ENCODE measurements at places on chromosomes 3 and 15. TPM values are rescaled to one million over a fixed set of nuclear protein-coding genes. Genes with fewer than 3 reads are reported as not detected.

BCHE gene
- total RNA-seq = 16.8 TPM

IL16 gene
- total RNA-seq = 52.1 TPM

TMEM40 gene
- total RNA-seq = not detected

LIPC gene
- not detected for total RNA-seq

PP2D1 gene
- not detected for total RNA-seq

SLC28A2 gene
- total RNA-seq = not detected

KIF15 gene
- 29.3 TPM for total RNA-seq

ROPN1B gene
- not detected for total RNA-seq

CYP1A2 gene
- not detected for total RNA-seq

TIMP4 gene
- total RNA-seq = not detected

GRCh38 chr15:92886815-92887214 is 13.3 kb upstream of the CHD2 start:
- peak overlapping the region; percentile 97 for H3K4me3 ChIP-seq
- no peaks in the 10 kb centered on the region for H3K27me3 ChIP-seq
- no peak overlapping the region for H3K27ac ChIP-seq
- no peak for DNase-seq
- peaks cover 39% of the 10 kb centered on the region for H3K36me3 ChIP-seq

- no peak overlapping the region for H3K4me3 ChIP-seq
- peaks cover 10% of the 10 kb centered on the region for H3K4me1 ChIP-seq
- H3K36me3 ChIP-seq = no peaks in the 10 kb centered on the region
- no peaks in the 10 kb centered on the region for H3K27me3 ChIP-seq
These were observed 206.1 kb downstream of the TIGIT start for GRCh38 chr3:114499976-114500375.

GRCh38 chr15:63035977-63036376 is 6.6 kb upstream of the TPM1 start:
- H3K27me3 ChIP-seq = peaks cover 6% of the 10 kb centered on the region
- no peaks in the 10 kb centered on the region for H3K4me1 ChIP-seq
- H3K4me3 ChIP-seq = no peak overlapping the region
- H3K27ac ChIP-seq = no peak overlapping the region

DNA sequence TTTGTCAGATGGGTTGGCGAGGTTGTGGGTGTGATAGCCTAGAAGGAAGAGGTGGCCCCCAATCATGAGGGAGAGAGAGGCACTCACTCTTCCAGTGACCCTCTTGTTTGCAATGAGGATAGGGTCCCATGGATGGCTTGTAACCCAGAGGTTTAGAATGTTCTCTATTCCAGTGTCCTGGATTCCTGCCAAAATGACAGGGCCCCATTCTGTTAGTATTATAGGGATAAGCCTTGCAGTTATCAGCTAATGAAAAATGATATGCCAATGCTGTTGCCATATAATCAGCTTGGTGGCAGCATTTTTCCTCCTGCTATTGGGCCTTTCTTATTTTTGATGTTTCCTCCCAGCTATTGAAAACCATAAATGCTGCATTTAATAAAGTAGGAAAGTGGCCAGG is 23.3 kb upstream of the SENP7 start:
- H3K36me3 ChIP-seq = no peaks in the 10 kb centered on the region
- no peak overlapping the region for H3K4me3 ChIP-seq
- H3K27ac ChIP-seq = no peak overlapping the region
- no peaks in the 10 kb centered on the region for H3K27me3 ChIP-seq
- H3K4me1 ChIP-seq = no peaks in the 10 kb centered on the region

DNA sequence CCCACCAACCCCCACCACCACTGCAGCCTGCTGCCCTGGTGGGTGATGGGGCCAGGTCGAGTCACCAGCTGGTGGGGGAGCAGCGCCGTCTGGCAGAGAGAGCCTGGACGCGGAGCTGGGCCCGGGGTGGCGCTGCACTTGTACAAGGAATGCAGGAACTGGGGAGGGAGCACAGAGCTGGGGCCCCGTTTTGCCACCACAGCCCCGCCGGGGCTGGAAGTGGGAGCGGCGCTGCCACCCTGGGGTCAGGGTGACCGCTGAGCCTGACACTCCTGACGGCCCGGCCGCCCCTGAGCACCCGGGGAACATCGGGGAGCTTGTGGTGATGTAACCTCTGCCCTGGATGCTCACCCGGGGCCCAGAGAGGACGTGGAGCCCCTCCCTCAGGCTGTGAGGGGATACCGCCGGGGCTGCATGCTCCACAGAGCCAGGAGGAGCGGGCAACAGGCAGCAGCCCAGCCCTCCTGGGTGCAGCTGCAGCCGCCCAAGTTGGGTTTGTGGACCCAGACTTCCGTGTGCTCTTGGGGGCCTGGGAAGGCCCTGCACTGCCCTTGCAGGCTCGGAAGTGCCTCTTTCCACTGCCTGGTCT is 32.6 kb upstream of the IREB2 start:
- DNase-seq = no peak
- H3K4me1 ChIP-seq = no peaks in the 10 kb centered on the region
- H3K36me3 ChIP-seq = no peaks in the 10 kb centered on the region
- no peak overlapping the region for H3K27ac ChIP-seq

- H3K36me3 ChIP-seq = no peaks in the 10 kb centered on the region
- DNase-seq = no peak
- H3K4me3 ChIP-seq = no peak overlapping the region
- no peaks in the 10 kb centered on the region for H3K4me1 ChIP-seq
- no peak overlapping the region for H3K27ac ChIP-seq
These were observed 117.0 kb upstream of the ARL6 start for GRCh38 chr3:97647441-97647982.

GRCh38 chr3:152623286-152623911 is 211.5 kb upstream of the P2RY1 start:
- H3K4me1 ChIP-seq = no peaks in the 10 kb centered on the region
- H3K4me3 ChIP-seq = no peak overlapping the region
- no peaks in the 10 kb centered on the region for H3K27me3 ChIP-seq

DNA sequence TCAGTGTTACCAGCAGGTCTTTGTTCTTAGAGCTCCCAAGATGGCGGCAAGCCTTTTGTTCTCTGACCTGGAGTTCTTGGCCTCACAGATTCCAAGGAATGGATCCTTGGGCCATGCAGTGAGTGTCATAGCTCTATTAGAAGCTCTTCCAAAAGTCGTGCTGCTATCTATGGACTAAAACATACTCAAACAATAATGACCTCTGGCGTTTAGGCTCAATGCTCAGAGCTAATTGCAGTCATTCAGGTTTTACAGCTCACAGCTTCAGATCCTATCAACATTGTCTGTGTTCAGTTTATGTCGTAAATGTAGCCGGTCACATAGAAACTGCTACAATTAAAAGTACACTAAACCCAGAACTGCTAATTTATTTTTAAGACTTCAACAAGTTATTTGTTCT is 22.2 kb downstream of the CCRL2 start:
- H3K36me3 ChIP-seq = no peaks in the 10 kb centered on the region
- no peak overlapping the region for H3K4me3 ChIP-seq
- no peaks in the 10 kb centered on the region for H3K4me1 ChIP-seq
- H3K27me3 ChIP-seq = no peaks in the 10 kb centered on the region

- peaks cover 49% of the 10 kb centered on the region for H3K4me1 ChIP-seq
- no peaks in the 10 kb centered on the region for H3K27me3 ChIP-seq
- H3K4me3 ChIP-seq = peak overlapping the region; percentile 11
- H3K36me3 ChIP-seq = no peaks in the 10 kb centered on the region
These were observed 69.2 kb upstream of the ICE2 start for GRCh38 chr15:60548101-60548500.

- no peak for DNase-seq
- H3K27me3 ChIP-seq = no peaks in the 10 kb centered on the region
- peaks cover 13% of the 10 kb centered on the region for H3K36me3 ChIP-seq
- no peaks in the 10 kb centered on the region for H3K4me1 ChIP-seq
These were observed 75.1 kb downstream of the VGLL4 start for GRCh38 chr3:11568503-11569155.

GRCh38 chr3:184361932-184362667 is 590 bp downstream of the POLR2H start:
- H3K4me3 ChIP-seq = peak overlapping the region; percentile 67
- H3K4me1 ChIP-seq = peaks cover 10% of the 10 kb centered on the region
- no peaks in the 10 kb centered on the region for H3K27me3 ChIP-seq
- DNase-seq = no peak
- H3K27ac ChIP-seq = peak overlapping the region; percentile 87

- no peak for DNase-seq
- H3K36me3 ChIP-seq = no peaks in the 10 kb centered on the region
- H3K27ac ChIP-seq = no peak overlapping the region
- no peak overlapping the region for H3K4me3 ChIP-seq
These were observed 430.6 kb downstream of the FOXP1 start for GRCh38 chr3:71152892-71153265.

DNA sequence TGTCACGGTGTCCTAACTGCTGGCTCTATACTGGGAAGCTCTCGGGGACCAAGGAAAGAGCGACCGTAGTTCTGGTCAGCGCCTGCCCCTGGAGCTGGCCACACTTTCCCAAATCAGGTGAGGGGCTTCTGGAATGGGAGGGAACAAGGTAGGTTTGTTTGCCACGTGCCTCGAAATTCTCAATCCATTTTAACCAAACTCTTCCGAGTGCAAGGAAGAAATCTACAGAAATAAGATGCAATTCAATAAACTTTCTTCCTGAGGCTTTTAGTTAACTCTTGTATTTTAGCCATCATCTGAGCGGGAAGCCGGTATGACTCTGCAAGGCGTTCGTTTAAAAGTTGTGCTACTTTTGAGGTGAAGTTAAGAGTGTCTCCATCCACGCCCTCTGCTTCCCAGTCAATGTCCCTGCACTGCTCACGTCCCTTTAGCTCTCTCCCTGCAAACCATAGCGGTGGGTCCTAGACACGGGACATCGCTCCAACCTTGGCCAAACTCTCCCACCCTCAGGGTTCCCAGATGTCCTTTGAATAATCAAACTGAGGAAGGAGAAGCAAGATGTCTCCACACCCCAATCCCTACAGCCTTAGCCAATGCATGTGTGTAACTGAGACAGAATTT is 597 bp downstream of the AGTR1 start:
- no peaks in the 10 kb centered on the region for H3K4me1 ChIP-seq
- peaks cover 4% of the 10 kb centered on the region for H3K27me3 ChIP-seq
- no peak overlapping the region for H3K27ac ChIP-seq
- H3K36me3 ChIP-seq = no peaks in the 10 kb centered on the region

DNA sequence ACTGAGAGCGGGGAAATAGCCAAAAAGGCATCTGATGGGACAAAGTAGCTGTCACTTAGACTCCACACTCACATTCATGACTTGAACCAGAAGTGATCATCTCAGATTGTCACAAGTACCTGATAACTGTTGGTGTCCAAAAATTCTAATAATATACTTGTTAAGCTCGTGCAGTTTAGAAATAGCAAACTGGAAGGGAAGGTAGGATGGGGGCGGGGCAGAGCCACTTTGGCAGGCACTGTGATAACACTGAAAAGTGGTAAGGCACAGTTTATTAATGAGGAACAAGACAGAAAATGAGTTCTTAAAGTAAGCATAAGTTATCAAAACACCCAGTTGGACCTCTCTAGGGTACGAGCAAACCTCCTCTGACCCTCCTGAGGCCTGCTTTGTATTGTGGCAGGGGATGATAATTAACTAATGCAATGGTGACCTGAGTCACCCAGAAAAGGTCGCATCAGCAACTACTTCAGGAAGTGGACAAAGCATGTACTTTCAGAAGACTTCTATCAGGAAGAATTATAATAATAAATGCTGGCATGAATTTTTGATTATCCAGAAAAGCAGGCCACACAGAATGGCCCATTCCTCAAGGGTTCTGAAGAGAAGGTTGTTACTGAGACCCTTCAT is 54.4 kb downstream of the ADCY5 start:
- no peaks in the 10 kb centered on the region for H3K36me3 ChIP-seq
- no peaks in the 10 kb centered on the region for H3K4me1 ChIP-seq
- no peak overlapping the region for H3K4me3 ChIP-seq
- DNase-seq = no peak
- no peak overlapping the region for H3K27ac ChIP-seq

Data from GM12878 (cell line).